ENCODE measurements at places on chromosomes 6 and 20.

DNA sequence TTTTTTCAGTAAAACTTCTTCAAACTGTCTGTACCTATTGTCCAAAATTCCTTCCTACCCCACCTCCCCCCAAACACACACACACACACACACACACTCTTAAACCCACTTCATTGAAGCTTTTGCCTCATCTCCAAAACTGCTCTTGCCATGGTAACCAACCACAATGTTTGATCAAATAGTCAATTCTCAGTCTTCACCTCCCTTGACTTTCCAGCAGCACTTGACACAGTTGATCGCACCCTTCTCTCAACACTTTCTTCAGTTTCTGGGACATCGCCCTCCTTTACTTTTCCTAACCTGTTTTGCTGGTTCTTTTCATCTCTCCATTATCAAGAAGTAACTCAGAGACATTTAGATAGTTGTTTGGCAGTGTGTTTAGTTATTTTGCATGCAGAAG is 71.5 kb upstream of the COL21A1 start:
- no peak for DNase-seq

GRCh38 chr6:150418827-150419594 is 50.2 kb downstream of the IYD start:
- peak; percentile 75 for DNase-seq

DNA sequence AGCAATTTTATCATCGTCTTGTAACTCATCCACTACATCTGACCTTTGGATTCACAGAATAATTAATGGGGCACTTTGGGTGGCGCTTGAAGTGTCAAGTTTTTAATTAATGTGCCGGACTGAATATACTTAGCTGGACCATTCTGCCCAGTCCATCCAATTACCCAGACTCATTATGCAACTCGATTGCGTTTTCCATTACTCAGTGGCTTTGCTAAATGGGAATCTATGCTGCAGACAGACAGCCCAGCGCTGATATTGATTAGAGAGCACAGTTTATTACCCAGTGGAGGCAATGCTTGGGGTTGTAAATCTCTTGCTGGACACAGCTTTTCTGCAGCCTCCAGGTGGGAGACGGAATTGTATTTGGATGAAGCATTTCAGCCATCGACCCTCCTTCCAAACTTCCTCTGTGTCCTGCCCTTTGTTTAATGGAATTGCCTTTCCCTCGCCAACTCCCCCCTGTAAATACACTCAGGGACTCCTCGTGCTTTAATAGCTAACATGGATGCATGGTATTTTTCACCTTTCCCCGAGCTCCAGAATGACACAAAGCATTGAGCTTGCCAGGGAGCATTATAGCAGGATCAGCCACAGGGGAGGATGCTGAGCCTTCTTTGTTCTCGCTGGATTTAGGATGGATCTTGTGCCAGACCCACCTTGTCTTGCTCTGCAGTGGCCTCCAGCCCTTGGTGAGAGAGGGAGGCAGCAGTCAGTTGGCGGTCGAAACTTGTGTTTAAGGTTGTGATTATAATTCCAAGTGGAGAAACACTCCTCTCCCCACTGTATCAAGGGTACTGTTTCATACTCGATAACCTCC is 59.7 kb downstream of the EDN3 start:
- no peak for DNase-seq

GRCh38 chr6:144155529-144155928 is 5.2 kb downstream of the STX11 start:
- DNase-seq: no peak

Measured in tibial artery (tissue), 4 donors.